Neural crest cell (in vitro differentiated cells): ENCODE measurements at places on chromosomes 7 and 10. TPM values are rescaled to one million over a fixed set of nuclear protein-coding genes. Genes with fewer than 3 reads are reported as not detected.
A peak's percentile ranks its signal among the peaks of the same experiment; 100 is the strongest.

- no peak for DNase-seq
These were observed 1409.1 kb upstream of the CELF2 start for GRCh38 chr10:9608602-9609001.

DNA sequence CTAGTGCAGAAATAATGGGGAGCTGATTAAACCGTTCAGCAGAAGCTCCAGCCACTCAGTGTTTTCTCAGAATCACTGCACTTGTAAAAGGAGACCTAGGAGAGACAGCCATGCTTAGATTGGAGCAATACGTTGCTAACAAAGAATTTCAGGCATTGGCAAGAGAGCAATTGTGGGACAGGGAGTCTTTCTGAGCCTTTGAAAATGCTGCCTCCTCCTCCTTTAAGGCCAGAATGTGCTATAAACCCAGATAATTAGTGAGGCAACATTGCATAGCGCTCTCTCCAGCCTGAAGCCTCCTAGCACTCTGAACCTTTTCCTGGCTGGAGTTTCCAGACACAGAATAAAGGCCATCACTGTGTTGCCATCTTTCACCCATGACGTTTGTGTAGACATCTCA lies 18.5 kb upstream of the PTPRN2 start:
- no peak for DNase-seq

DNA sequence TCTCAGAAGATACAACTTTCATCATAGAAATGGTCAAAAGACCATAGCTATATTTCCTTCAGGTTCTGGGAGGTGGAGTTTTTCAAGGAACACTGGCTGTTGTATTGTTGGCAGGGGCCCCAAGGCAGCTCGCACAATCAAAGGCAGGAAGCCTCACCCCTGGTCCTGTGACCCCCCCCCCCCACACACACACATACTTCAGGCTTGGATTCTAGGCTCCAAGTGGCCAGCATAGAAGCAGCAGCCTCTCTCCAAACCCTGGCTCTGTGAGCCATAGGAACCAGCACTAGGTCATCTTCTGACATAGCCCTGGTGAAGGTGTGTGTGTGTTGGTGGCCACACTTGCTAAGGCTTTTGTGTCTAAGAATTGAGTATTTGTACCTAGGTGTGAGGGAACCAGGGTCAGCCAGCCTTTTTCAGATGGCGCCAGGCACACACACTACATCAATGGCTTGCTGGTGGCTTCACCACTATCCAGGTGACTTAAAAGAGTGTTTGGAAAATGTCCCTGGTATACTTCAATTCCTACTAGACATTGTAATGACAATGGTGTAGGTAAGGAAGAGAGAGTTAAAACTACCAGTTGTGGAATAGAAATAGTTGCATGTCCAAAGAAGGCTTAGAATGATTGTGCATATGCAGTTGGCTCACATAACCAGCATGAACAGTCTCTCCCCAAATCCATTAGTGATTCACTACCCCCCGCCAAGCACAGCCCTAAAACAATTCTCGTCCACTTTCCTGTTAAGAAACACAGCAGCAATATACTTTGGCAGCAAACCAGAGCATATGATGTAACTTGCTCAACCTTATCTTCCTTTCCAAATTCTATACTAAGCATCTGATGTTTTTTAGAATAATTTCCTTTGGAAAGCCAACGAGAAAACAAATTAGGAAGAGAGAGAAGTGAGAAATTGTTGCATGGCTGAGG lies 91.3 kb downstream of the AVL9 start:
- DNase-seq = no peak

DNA sequence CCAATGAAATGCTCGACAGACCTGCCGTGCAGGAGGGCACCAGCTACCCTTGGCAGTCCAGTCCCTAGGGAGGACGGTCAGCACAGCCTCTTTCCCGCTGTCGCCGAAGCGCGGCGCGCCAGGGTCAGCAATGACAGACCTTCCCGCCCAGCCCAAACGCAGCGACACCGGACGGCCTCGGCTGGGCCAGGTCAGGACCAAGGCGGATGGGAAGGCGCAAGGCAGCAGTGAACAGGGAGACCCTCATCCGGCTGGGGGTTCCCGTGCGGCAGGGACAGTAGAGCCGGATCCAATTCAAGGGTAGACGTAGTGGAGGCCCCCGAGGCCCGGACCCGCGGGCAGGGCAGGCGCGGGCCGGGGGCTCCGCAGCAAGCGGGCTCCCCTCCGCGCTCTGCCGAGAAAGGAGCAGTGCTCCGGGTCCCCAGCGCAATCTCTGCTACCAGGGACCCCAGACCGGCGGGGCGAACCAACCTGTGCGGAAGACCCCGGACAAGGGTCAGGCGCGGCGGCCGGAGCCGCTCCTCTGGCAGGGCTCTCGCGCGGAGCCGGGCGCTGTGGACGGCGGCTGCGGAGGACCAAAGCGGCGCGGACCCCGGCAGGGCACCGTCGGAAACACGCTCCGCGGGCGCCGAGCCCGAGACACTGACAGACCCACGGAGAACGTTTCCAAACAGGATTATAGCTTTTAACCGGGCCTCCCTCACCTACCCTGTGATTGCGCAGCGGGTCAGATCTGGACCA lies at the start of gene SEC31B:
SEC31B (minus strand) TSS at position 551 of the 741 bp plus-strand sequence. CDS start 2,909 bp downstream, outside the sequence.
- DNase-seq = peak; percentile 60

GRCh38 chr10:28300027-28300426 lies 2.8 kb downstream of the MPP7 start:
- no peak for DNase-seq

GRCh38 chr10:5534051-5534821 lies 9.5 kb downstream of the CALML3 start:
- no peak for DNase-seq

DNA sequence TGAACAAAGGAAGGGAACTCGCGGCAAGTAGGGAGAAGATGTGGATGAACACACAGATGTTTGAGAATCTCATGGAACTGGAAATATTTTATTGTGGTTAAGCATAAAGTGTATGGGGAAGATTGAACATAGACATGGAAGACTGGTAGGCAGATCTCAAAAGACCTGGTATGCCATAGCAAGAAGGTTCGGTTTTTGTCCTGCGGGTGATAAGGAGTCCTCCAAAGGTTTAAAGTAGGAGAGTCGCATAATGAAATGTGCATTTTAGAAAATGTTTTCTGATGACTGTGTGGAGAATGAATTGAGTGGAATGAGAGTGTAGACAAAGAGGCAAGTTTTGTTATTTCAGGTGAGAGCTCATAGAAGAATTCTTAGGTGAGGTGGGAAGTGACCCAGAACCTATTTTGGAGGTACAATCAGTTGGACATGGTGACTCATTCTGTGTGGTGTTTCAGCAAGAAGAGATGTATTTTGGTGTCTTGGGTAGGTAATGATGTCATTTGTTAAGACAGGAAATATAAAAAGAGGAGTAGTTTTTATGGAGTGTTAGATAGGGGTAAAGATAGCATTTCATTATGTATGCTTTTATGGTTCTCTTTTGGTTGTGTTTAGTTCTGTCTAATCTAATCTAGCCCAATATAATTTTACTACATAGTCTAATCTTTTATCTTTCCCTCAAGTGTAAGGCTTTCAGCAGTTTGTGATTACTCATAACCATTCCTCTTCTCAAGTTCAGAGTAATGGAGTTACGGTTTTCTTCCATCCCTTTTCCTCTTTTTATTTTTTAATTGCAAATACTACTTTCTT lies 239.2 kb downstream of the EXOC4 start:
- DNase-seq = no peak

DNA sequence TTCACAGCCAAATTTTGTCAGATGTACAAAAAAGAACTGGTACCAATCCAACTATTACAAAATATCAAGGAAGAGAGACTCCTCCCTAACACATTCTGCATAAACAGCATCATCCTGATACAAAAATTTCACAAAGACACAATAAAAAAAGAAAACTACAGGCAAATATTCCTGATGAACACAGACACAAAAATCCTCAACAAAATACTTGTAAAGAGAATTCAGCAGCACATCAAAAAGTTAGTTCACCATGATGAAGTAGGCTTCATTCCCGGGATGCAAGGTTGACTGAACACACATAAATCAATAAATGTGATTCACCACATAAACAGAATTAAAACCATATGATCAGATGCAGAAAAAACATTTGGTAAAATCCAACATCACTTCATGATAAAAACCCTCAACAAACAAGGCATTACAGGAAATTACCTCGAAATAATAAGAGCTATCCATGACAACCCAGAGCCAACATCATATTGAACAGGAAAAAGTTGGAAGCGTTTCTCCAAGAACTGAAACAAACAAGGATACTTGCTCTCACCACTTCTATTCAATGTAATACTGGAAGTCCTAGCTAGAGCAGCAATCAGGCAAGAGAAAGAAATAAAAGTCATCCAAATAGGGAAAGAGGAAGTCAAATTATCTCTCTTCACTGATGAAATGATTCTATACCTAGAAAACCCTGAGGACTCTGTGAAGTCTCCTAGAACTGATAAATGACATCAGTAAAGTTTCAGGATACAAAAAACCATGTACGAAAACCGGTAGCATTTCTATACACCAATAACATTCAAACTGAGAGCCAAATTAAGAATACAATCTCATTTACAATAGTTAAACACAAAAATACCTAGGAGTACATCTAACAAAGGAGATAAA lies 223.1 kb downstream of the REEP3 start:
- no peak for DNase-seq

- no peak for DNase-seq
These were observed 875.4 kb downstream of the LRMDA start for GRCh38 chr10:76306856-76307255.

MSS51 gene
- total RNA-seq = 2.1 and 2.6 TPM in 2 replicates

RSPH10B gene
- 0.07 TPM in 1 of 2 replicates, not detected in the other for total RNA-seq

NAT16 gene
- 0.70 and 1.7 TPM in 2 replicates for total RNA-seq

SFRP4 gene
- total RNA-seq = not detected in 2 replicates
